EH (cell line): ENCODE measurements at places on chromosomes 2 and 18.

- DNase-seq, result no peak
Observed at GRCh38 chr2:124081154-124081716, 56.1 kb downstream of the CNTNAP5 start.

DNA sequence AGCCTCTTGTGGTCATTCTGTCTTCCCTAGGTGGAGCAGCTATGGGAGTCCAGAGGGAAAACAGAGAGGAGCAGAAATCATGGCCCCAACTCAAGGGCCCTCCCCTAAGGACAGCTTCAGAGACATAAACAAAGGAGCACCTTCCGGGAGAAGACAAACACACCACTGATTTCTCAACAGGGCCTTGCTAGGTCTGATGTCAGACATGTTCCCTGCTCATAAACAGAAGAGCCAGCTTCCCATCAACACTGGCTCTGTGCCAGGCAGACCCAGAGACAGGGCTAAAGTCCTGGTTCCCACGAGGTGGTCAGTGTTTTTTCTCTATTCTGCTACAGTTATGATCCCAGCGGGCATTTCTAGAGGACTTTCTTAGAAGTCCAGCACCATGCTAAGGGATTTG is 19.3 kb downstream of the CXCR2 start:
- DNase-seq, result no peak

DNA sequence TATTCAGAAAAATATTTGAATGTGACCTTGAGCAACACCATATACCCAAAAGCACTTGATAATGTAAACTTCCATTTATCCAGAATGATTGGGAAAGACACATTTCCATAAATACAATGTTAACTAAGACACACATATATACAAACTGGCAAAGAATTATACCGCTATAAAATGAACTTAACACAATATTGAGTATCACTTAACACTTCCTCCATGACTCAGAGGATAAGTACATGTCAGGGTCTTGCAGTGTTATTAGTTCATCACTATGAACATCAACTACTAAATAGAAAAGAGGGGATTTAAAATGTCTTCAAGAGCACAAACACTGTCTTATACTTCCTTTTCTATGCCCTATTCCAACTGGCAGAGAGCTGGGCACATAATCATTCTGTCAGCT is 18.6 kb downstream of the WDSUB1 start:
- DNase-seq, result peak; percentile 23

DNA sequence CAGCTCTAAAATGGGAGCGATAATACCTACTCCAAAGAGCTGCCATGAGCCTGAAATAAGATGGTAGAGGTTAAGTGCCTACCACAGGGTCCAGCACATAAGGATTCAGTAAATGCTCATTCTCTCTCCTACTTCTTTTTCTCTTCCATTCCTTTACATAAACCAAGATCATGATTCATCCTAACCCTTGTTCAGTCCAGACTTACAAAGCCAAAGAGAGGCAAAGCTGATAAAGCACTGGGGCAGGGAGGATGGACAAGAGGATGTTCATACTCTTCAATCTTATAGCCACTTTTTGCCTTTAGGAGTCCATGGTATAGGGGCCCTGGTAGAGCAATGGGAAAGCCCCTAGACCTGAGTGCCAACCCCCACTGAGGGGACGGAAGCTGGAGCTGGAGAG is 75.6 kb upstream of the PKDCC start:
- DNase-seq, result no peak

- no peak for DNase-seq
Observed at GRCh38 chr2:155663265-155663664, 669.3 kb downstream of the NR4A2 start.

DNA sequence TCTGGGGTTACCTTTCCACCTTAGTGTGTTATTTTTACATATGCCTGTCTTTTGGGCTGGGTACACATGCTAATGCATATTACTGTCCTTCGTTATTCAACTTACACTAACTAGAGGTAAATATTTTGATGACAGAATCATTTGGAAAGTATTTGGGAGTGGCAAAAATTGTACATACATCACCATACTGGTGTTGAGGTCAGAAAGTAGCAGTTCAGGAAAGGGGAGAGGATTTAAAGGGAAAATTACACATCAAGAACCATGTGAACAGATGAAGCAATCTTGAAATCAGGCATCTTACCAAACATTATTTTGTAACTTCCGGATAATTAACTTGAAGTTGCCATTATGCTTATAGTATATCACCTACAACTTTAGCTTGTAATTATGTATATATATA is 379.7 kb downstream of the RND3 start:
- no peak for DNase-seq

DNA sequence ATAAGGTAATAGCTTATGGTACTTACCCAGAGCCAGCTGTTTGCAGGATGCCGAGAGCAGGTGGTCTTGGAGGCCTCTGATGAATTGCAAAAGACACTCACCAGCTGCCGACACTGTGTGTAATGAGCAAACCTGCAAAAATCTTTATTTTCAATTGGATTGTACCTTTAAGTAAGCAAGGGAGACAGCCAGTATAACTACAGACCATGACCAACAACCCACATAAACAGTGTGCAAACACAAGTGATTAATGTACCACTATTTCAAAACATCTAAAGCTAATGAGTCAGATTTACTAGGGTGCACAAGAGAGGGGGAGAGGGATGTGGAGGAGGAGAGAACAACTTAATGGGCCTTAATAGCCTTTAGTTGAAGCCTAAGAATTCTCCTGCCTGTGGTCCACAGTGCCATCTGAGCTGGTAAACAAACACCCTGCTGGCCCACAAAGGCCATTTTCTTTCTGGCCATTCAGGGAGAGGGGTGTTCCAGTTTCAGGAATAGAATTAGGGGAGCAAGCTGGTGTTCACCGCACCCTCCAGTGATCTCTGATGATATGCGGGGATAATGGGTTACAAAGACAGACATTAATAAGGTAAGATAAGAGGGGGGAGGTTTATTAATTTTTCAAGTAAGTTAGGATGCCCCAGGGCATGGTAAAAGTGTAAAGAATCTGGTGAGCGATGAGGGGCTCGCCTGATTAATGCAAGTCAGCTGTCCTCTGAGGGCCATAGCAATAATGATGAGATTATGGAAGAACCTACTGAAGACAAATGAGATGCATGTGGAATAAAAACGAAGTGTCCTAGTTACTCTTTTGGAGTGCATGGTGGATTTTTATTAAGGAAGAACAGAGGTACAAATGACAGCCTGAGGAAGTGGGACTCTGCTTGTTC is 196.4 kb downstream of the HRH4 start:
- peak; percentile 23 for DNase-seq

DNA sequence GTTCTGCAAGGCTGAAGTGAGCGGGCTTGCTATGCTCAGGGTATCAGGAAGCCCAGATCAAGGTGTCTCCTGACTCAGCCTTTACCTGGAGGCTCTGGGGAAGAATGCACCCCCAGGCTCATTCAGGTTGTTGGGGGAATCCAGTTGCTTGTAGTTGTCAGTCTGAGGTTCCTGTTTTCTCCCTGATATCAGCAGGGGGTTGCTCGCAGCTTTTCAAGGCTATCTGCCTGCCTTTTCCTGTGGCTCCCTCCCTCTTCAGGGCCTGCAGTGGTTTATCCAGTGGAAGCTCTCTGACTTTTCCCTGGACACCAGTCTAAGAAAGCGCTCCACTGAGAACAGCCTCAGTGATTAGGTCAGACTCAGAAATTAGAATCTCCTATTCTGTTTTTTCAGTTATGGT is 116.6 kb downstream of the PTPRM start:
- no peak for DNase-seq

DNA sequence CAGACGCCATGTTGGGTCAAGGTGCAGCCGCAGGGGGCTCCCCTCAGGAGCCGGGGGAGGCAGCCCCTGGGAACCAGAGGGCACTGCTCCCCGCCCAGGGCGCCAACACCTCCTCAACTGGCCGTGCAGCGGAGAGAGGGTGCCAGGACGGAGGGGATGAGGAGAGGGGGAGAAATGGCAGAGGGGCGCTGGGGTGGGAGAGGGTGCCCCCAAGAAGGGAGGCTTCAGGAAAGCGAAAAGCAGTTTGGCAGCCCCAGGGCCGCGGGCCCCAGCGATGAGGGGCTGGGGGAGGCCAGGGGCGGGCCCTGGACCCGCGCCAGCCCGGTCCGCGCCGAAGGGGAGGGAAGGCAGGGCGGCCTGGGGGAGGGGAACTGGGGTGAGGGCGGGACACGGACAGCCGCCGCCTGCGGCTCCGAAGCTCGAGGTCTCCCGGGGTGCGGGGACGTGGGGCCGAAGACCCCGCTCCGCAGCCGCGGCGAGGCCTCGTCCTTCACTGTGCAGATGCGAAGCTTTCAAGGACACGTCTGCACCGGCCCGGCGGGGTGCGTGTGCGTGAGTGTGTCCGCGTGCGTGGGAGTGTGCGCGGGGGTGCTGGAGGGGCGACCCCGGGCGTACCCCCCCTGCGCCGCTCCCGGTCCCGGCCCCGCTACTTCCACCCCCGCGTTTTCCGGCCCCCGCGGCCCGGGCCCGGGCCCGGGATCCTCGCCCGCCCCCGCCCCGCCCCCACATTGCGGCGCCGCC is 1.4 kb downstream of the DNMT3A start:
- no peak for DNase-seq

- no peak for DNase-seq
Observed at GRCh38 chr2:42327125-42327524, 33.9 kb downstream of the COX7A2L start.

GRCh38 chr2:213290501-213290900 is 6.2 kb downstream of the SPAG16 start:
- DNase-seq, result no peak

- no peak for DNase-seq
Observed at GRCh38 chr2:155080373-155080772, 381.9 kb downstream of the KCNJ3 start.

DNA sequence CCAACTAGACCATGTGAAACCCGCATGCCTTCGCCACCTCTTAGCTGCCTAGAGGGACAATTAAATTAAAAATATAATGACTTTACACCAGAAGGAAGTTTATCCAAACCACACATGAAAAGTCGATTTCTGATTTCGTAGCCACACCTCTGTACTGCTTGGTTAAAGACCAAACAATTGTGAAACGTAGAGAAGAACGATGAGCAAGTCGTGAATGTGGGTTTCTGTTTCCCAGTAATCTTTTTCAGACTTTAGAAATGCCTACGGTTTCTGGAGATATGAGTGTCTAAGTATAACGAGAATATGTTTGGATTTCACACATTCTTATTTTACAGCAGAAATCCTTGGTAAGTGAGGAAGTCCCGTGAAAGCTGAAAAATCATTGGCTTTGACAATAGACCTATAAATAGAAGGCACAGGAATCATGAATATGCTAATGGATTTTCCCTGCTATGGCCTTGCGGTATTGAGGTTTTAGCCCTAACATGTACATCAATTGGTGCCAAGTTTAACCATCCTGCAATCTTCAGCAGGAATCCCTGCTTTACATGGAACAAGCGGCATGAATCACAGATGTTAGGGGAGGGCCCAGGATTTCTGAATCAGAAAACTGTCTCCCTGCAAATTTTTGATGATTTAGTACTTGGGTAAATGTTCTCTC is 105.6 kb downstream of the TTC32 start:
- peak; percentile 99 for DNase-seq
